ENCODE measurements at places on chromosomes 16 and 17. TPM values are rescaled to one million over a fixed set of nuclear protein-coding genes. Genes with fewer than 3 reads are reported as not detected.

Gene TPSG1
- not detected for total RNA-seq

Gene HEATR3
- 31.1 TPM for total RNA-seq

Gene GRAP
- 2.2 TPM for total RNA-seq

Gene TMEM170A
- total RNA-seq = 22.0 TPM

Gene CES3
- total RNA-seq = 2.1 TPM

Gene NGFR
- total RNA-seq = 3.4 TPM

Gene ACSM2B
- total RNA-seq = not detected

Gene NOD2
- total RNA-seq = 2.6 TPM

Gene SNX20
- total RNA-seq = 2.9 TPM

Gene KATNB1
- 15.5 TPM for total RNA-seq

Gene ACSF3
- total RNA-seq = 42.3 TPM

Gene ITPRIPL2
- total RNA-seq = 66.6 TPM

Gene LONP2
- total RNA-seq = 66.6 TPM

Gene TAC4
- total RNA-seq = not detected

Gene TP53TG3
- 0.32 TPM for total RNA-seq

Gene PYY
- total RNA-seq = not detected

Gene OR2C1
- total RNA-seq = 0.29 TPM

Gene KRTAP3-2
- total RNA-seq = not detected

Gene CCL3
- total RNA-seq = 0.96 TPM

Gene MYO15B
- total RNA-seq = 65.3 TPM

Gene KRTAP9-2
- not detected for total RNA-seq

Gene MT1F
- 34.0 TPM for total RNA-seq

Gene GPRC5C
- total RNA-seq = 24.3 TPM

Gene ATP2A3
- 15.1 TPM for total RNA-seq

Gene SPATA22
- 0.80 TPM for total RNA-seq

Gene BAIAP2
- total RNA-seq = 37.6 TPM

Gene PRDM7
- not detected for total RNA-seq

Gene FOXL1
- 0.16 TPM for total RNA-seq

Gene RNPS1
- total RNA-seq = 107 TPM

Gene MT4
- total RNA-seq = not detected

Gene CCL5
- total RNA-seq = 3.5 TPM

Gene KRTAP1-5
- total RNA-seq = not detected

Gene CCDC154
- 0.98 TPM for total RNA-seq

Gene C16orf46
- total RNA-seq = 4.3 TPM

Gene CCDC144A
- 3.9 TPM for total RNA-seq

Gene CCDC47
- total RNA-seq = 89.5 TPM

Gene TRPV2
- total RNA-seq = 14.2 TPM

Gene ANKS4B
- not detected for total RNA-seq

All from breast epithelium (tissue), 4 donors.